ENCODE measurements at places on chromosomes 13 and 19.

GRCh38 chr19:29700498-29700897 lies 14.6 kb downstream of the C19orf12 start:
- no peak for DNase-seq

DNA sequence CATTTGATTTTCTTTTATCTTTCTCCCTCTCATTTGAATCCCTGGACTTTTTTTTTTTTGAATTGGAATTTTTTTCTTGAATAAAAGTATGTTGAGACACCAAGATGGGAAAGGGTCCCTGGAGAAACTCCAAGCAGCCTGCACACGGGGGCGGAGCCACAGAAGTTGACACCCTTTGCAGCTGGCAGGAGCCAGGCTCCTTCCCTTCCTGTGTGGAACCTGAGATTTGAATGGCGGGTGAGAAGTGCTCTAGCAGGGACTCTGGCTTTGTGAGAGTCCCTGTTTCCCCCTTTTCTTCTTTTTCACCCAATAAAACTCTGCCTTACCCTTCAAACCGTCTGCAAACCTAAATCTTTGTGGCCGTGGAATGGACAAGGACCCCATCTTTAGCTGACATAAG lies 1381.0 kb upstream of the MIR17HG start:
- no peak for DNase-seq

GRCh38 chr13:108561149-108561548 lies 68.3 kb upstream of the MYO16 start:
- no peak for DNase-seq

GRCh38 chr13:91346062-91346461 lies 1.4 kb upstream of the MIR17HG start:
- no peak for DNase-seq

- DNase-seq = no peak
Measured at GRCh38 chr13:72541674-72542073, 185.8 kb downstream of the MZT1 start.

- no peak for DNase-seq
Measured at GRCh38 chr19:34837262-34837661, 64.2 kb upstream of the ZNF599 start.

GRCh38 chr19:39434123-39435076 lies 1.3 kb downstream of the RPS16 start:
- no peak for DNase-seq

DNA sequence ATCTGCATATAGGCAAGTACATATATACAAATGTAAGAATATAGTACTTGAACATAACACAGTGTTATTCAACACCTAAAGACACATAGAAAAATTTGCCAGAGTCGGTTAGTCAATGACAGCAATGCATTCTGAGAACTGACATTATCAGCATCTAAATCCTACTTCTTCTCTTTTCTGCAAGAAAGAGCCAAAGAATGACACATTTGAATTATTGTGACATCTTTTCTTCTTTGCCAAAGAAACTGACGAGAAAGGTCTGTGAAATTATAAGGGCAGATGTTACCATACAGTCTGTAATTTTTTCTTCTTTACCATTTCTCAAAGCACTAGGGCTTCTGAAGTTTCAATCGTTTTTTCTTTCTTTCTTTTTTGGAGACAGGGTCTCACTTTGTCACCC lies 350.9 kb upstream of the NBEA start:
- DNase-seq = no peak

GRCh38 chr13:98476106-98476505 lies 100.8 kb downstream of the STK24 start:
- DNase-seq = peak; percentile 42

- DNase-seq = no peak
Measured at GRCh38 chr19:17048885-17049453, 22.4 kb upstream of the CPAMD8 start.

GRCh38 chr19:49849433-49850220 lies 1.3 kb upstream of the PTOV1 start:
- DNase-seq = no peak

- no peak for DNase-seq
Measured at GRCh38 chr19:31992750-31993149, 352.7 kb upstream of the ZNF507 start.

DNA sequence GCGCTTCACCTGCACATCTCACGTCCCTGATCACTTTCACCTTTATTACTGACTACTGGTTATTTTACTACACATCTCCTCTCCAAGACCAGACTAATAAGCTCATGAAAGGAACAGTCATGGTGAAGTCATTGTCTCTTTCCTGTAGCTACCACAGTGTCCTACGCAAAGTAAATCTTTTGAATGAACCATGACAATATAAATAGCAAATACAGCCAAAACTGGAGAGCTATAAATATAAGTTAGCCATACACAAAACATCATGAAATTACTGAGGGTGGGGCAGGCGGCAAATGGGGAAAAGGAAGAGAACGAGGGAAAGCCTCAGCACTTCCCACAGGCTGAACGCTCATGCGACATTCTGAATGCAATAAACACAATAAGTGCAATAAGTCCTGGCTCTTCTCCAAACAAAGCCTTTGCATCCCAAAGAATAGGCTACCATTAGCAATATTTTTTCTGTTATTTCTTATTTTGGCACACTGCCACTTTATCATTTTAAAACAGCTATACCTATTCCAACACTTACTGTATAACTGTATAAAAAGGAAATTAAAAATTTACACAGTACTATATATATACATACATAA lies 62.5 kb downstream of the TUBGCP3 start:
- no peak for DNase-seq

DNA sequence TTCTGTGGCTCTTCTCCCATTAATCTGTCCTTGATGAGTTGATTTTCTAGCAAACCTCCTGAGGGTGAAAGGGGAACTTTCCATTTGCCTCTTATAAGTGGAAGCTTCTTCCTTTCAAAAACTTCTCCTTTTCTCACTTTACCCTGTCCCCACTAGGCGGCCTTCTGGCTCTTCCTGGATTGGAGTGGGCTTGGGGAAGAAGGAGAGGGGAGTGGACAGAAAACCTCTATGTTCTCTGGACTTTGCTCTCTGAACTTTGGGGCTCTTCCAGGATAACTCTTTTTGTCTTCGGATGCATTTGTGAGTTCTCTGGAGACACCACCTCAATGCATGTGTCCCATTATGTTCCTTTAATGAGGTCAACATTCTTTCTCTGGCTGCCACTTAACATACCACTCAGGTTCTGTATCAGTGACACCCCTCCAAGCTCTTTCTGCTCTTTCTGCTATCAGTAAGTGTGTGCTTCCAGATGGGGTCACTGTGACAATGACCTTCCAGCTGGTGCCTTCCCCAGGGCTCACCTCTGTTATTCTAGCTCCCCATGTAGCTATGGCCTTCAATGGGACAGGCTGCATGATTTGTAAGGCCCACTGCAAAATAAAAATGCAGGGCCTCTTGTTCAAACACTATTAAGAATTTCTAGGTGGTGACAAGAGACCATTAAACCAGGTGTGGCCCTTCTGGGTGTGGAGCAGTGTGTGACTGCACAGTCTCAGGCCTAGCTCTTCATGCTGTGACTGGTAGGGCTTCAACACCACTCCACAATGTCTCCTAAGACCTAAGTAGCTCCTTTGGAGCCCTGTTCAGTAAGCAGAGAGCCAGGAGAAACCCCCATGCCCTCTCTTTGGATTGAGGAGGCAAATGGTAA lies 389.2 kb downstream of the EFNB2 start:
- no peak for DNase-seq

GRCh38 chr13:26787961-26788360 lies 27.4 kb upstream of the GPR12 start:
- no peak for DNase-seq

- DNase-seq = peak; percentile 57
Measured at GRCh38 chr19:19540064-19540714, 2.1 kb downstream of the CILP2 start.

DNA sequence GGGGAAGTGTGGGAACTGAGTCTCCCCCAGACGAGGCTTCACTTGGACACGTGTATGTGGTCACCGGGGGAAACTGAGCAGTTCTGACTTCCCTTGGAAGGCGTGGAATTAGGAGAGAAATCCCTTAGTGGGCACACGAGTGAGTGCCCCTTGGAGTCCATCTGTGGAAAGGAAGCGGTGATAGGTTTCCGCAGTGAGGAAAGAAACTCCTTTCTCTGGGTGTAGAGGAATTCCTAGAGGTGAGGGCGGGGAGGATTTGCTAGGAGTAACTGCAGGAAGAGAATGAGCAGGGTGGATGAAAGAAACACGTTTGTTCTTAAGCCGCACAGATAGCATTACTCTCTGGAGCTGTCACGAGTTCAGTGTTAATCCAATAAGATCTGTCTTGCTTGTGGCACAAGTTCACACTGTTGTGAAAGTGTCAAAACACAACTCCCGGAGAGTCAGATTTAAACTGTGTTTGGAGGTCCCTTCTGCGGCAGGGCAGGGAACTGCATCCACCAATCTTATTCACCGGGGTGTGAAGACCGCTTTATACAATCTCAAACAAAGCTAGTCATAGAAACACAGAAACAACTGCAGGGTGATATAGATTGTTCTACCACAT lies 1.2 kb downstream of the KL start:
- no peak for DNase-seq

- DNase-seq = peak; percentile 28
Measured at GRCh38 chr19:58355908-58356765, 2.8 kb upstream of the A1BG start.

Data from T follicular helper cell (primary cell).